ENCODE measurements at places on chromosomes 2 and 18.
A peak's percentile ranks its signal among the peaks of the same experiment; 100 is the strongest.

DNA sequence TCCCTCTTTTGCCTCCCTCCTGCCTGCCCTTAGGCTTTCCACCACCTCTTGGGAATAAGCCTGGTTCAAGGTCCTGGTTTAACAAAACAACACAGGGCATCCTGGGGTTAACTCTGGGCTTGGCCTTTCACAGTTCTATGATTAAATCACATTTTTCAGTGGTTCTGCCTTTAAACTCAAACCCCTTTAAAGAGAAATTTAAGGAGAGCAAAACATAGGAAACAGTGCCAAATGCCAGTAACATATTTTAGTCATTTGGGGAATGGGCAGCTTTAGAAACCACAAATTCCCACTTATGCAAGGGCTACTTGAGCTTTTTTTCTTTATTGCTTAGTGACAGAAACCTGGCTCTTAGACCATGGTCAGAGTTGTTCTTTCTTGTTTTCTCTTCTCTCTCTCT lies 112.2 kb upstream of the FZD5 start:
- DNase-seq: no peak

- DNase-seq: no peak
Measured at GRCh38 chr2:20781656-20782265, 41.1 kb downstream of the LDAH start.

DNA sequence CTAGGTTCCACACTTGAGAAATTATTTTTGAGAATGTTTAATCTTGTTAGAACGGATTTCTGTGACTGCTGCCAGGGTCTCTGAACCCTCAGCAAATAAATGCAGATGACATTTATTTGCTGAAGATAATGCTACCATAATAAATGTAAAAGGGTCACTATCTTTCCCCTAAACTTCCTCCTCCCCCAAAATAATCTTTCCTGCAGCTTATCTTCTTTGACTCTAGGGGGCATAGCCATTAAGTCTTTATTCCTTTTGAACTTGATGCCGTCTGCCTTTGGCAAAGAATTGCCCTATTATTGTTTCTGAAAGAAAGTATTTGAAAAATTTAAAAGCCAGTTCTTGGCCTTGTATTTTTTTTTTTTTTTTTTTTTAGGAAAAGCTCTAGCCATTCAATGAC lies 63.6 kb upstream of the ACSL3 start:
- peak; percentile 42 for DNase-seq

- no peak for DNase-seq
Measured at GRCh38 chr2:213108308-213108707, 43.1 kb downstream of the IKZF2 start.

DNA sequence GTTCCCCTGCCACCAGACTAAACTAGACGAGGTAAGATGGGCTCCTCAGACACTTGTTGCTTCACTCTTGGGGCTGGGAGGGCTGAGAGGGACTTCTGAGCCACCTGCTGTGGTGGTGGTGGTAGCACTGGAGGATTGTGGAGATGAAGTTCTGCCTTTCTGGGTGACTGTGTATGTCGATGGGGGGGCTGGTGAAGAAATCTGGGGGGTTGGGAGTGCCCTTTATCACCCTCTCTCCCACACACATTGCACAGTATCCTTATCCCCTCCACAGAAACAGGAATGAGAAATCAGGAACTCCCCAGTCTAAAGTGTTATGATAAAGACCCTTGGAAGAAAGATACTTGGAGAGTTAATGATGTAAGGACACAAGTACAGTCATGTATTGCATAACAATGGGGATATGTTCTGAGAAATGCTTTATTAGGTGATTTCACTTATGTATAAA lies 38.5 kb downstream of the HK2 start:
- DNase-seq: no peak

- peak; percentile 77 for DNase-seq
Measured at GRCh38 chr2:112749755-112750559, 14.5 kb downstream of the CKAP2L start.

DNA sequence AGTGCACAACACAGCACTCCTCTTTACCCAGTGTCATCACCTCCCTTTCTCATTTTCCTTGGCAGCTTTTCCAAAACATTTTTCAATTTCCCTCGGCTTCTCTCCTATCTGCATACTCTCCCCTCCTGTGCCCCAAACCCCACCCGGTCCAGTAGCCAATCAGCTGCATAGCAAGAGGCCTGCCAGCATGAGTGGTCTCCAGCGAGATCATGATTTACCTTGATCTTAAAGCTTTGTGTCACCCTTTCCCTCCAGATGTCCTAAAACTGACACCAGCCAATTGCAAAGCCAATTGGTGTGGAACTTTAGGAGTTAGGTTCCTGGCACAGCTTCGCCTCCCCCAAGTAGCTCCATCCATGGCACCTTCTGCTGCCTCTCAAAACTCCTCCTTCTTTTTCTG lies 45.2 kb upstream of the SH3RF3 start:
- DNase-seq: no peak

- DNase-seq: no peak
Measured at GRCh38 chr2:161384864-161385263, 31.2 kb upstream of the TBR1 start.

DNA sequence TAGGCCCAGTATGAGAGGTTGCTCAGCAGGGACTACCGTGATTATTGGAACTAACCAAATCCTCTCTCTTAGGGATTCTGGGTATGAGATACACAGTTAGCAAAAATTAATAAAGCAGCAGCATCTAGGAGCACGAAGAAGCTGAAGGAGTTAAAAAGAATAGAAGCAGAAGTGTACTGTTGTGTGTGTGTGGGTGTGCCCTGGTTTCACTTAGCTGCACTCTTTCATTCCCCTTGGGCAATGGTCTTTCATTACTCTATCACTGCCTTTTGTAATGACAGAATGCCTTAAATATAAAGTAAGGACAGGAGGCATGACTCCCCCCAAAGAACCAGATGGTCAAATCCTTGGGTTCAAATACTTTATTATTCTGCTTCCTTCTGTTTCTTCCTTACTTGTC lies 115.9 kb upstream of the CD302 start:
- DNase-seq: no peak

DNA sequence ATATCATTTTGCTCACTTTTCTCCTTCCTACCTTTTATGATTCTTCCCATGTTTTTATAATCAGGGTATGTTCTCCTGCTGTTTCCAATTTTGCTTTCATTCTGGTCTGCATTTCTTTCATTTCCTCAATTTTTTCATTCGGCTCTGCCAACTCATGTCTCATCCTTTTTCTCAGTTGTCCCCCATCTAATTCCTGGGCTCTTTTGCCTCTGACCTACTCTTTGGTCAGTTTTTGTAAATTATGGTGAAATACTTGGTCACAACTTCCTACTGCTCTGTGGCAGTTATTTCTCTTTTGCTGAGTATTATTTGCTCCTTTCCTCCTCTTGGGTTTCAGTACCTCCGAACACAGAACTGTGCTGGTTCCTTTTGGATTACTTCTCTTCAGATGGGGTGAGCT lies 27.5 kb downstream of the MYO7B start:
- DNase-seq: no peak

GRCh38 chr2:112812318-112813267 lies 24.0 kb downstream of the IL1B start:
- no peak for DNase-seq

- DNase-seq: no peak
Measured at GRCh38 chr2:172089005-172089504, 3.7 kb downstream of the DLX1 start.

DNA sequence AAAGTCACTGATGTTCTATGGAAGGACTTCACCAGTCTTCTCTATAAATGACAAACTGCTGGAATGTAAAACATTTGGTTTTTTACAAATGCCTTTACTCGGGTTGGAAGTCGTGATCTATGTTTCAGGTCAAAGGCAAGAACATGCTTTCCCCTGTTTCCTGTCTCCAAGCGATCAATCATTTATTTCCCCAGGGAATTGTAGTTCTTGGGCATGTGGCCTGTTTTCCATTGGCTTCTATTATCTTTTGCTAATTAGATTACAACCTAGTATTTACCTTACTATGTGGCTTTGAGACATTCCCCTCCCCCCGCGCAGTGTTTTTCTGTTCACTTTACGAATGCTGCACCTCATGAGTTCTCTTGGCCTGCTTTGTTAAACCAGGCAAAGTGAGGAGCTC lies 684.2 kb downstream of the EPHA4 start:
- no peak for DNase-seq

DNA sequence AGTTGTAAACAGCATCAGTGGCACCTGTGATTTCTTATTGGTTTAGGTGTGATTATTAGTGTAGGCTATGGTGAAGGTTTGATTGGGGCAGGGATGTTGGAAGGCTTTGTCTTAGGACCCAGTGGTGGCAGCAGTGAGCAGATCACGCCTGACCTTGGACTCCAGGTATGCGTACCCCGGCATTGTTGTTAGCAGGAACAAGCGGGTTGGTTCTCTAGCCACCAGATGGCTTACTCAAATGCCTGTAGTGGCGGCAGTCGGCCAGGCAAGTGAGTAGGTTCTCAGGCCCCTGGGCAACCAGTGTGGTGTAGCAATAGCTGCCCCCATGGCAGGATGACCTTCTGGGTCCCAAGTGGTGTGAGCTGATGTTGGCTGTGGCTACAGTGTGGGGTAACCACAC lies 558.3 kb downstream of the KCNJ3 start:
- no peak for DNase-seq

DNA sequence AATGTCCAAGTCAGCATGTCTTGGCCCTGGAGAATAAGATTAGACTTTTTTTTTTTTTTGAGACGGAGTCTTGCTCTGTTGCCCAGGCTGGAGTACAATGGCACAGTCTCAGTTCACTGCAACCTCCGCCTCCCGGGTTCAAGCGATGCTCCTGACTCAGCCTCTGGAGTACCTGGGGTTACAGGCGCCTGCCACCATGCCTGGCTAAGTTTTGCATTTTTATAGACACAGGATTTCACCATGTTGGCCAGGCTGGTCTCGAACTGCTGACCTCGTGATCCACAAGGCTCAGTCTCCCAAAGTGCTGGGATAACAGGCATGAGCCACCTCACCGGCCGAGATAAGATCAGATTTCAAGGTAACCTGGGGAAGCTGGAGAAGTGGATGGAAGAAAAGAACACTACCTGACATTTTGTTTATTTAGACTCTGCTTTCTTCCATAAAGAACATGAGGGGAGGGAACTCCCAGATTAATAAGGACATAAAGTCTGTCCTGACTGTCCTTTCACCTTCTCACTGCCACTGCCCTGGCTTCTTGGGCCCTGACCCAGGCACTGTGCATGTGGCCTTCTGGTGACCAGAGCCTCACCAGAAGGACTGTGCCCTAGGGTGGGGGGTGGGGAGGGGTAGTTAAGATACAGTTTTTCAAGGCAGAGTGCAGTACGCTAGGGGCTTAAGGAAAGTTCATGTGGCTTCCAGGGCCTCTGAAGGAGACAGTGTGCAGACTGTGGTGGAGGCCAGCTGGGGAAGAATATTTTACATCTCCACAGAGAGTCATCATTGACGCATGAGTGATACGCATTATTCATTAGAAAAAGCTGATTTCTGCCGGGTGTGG lies 4.8 kb upstream of the IMPA2 start:
- no peak for DNase-seq

- no peak for DNase-seq
Measured at GRCh38 chr18:51164342-51164741, 33.1 kb downstream of the MEX3C start.

DNA sequence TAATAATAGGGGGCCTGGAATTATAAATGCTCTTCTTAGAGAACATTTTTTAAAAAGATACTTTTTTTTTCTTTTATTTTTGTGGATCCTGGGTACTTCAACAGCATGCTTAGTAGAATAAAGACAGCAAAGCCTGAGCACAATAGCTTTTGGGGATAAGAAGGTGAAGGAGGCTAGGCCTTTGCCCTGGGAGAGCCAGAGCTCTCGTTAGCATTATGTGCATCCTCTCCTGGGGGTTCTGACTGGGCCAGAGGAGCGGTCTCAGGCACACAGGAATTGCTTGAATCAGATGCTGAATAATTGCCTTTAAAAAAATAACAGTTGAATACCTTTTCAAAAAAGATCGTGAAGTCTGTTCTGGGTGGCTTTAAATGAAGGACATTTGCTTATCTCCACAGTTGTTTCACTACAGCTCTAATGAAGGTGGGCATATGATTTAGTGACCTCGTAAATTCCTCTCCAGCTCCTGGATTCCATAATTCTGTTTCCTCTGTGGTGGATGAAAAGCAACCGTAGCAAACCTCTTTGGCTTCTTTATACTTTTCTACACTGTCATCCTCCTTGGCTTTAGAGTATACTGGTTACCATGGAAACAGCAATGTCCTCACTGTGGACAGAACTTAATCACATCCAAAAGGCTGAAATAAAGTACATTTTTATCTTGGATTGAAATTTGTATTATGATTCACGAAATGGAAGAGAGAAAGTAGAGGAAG lies 133.8 kb downstream of the MAIP1 start:
- DNase-seq: no peak

DNA sequence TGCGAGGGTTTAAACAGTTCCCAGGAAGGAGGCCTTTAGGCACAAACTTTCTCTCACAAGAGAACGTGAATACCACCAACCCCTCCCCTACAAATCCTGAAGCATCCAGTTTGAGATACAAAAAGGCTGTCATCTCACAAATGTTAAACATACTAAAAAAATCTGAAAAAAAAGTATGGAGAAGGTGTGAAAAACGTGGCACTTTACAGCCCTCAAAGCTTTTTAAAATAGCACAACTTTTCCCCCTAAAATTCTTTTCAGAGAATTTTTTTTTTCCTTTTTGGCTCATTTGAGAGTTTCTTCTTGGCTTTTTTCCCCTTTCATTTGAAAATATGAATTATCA lies 10.1 kb downstream of the ZEB2 start:
- DNase-seq: no peak

DNA sequence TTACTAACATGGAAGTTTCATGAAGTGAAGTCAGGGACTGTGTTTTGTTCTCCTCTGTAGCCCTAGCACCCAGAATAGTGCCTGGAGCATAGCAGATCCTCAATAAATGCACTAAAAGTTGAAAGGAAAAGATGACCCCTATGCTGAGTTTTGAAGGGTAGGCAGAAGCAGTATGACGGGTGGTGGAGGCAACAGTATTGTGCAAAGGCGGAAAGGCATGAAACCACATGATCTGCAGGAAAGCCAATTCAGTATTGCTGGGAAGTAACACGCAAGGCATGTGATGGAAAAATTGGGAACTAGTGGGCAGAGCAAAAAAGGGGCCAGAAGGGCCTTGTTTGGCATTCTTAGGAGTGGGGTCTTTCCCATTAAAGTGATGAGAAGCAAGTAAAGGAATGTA lies 23.1 kb downstream of the DTNB start:
- no peak for DNase-seq

GRCh38 chr2:1743396-1744150 lies 742 bp downstream of the PXDN start:
- no peak for DNase-seq

DNA sequence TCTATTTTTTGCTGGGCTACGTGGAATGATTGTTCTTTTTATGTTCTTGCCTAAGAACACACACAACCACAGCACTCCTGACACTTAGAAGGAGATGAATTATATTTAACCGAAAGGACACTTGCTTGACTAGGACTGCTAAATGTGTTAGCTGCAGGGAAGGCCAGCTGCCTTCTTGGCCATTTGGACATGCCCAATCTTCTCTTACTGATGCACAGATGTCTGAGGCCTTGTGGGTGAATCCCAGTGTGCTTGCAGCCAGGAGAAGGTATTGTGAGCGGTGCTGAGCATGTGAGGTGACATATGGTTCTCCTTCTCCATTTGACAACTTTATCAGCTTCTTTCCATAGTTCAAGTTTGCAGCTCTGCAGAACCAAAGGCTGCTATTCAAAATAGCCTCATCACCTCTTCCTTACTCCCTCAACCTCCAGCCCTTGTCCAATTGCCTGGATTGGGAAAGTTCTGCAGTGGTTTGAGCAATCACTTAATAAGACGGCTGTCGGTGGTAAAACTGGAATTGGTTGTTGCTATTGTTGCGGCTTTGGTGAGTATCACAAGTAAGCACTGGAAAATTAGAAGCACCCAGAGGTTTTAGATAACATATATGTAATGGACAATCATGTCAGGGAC lies 1113.3 kb downstream of the TSN start:
- no peak for DNase-seq

Data from globus pallidus (tissue), 1 donor.